ENCODE measurements at places on chromosomes 4 and X.

DNA sequence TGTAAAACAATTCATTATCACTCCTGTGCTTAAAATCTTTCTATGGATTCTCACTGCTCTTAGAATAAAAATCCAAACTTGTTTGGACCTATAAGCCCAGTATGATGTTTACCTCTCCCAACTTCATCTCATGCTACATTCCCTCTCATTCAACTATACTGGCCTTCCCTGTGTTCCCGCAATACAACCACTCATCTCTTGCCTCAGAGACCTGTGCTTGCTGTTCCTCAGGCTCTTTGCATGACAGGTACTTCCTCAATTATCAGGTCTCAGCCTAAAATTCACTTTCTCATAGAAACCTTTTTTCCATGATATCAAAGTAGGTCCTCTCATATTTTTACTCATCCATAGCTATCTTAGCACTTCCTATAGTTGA lies 71.7 kb downstream of the ENOX2 start:
- DNase-seq, result no peak

DNA sequence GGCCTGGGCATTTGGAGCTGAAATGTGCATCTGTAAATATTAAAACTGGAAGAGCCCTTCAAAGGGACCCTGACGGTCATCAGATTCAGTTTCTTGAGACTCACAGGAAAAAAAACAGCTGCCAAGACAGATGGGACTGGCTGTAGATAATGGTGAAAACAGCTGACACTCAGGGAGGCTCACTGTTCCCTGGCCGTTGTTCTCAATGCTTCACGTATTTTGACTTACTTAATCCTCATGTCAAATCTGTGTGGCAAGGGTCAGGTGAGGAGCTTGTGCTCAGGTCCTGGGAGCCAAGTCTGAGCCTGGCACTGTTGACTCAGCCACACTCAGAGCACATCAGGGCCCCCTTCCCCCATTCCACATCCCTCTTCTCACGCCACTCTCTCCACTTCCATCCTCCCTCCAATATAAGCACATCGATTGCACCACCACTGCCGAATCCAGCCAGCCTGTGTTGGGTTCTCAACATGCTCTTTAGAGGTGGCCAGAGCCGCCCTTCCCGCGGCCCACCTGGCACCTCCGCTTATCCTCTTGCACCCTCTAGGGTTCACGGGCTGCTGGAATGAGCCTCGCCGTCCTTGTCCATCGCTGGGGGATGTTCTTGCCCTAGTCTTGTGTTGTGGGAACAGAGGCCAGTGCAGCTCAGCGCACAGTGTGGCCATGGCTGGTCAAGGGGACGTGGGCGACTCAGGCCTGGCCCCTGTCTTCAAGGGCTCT lies 40.1 kb downstream of the EVC start:
- no peak for DNase-seq

- DNase-seq, result no peak
Measured at GRCh38 chr4:155974476-155974749, 20.7 kb upstream of the CTSO start.

DNA sequence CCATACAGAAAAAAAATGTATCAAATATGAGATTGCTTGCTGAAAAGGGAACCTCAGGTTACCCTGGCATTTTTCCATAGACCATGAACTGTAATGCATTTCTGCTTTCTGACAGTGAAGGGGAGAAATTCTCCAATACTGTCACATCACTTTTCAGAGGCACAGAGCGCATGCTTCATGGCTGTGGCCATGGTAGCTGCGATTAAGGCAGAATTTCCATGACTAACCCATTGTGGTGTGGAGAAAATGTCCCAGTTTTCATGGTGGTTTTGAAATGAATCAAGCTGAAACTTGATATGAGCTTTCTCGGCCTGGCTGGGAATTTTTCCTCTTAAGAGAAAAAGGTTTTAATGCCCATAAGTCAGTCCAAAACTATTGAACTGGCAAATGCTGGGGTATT lies 39.5 kb upstream of the MAP3K15 start:
- no peak for DNase-seq

DNA sequence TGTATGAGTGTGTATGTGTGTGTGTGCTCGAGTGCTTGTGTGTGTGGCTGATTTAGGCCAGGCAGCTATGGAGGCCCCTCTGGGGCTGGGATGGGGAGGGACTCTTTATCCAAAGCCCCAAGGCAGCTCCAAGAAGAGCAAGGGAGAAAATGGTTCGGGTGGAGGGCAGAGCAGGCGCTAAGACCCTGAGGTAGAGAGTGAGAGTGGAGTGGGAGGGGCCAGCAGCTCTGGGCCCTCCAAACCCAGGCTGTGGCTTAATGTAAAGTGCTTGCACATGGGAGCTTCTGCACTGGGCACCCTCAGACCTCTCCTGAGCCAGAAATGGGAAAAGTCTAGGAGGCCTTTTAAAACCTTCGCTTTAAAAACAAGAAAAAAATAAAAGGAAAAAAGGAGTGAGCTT lies 233.5 kb upstream of the PSAPL1 start:
- no peak for DNase-seq

GRCh38 chr4:8306511-8307021 lies 37.0 kb downstream of the HTRA3 start:
- DNase-seq, result no peak

- DNase-seq, result no peak
Measured at GRCh38 chr4:122636697-122637096, 15.8 kb upstream of the IL21 start.

GRCh38 chr4:42390622-42391354 lies 6.5 kb upstream of the SHISA3 start:
- no peak for DNase-seq

GRCh38 chrX:33974676-33975075 lies 157.4 kb downstream of the FAM47A start:
- DNase-seq, result no peak
